H9 (cell line): ENCODE measurements at places on chromosomes 3 and 15.
A peak's percentile ranks its signal among the peaks of the same experiment; 100 is the strongest.

GRCh38 chr3:5201536-5201935, 14.0 kb downstream of the EDEM1 start:
- DNase-seq: no peak

DNA sequence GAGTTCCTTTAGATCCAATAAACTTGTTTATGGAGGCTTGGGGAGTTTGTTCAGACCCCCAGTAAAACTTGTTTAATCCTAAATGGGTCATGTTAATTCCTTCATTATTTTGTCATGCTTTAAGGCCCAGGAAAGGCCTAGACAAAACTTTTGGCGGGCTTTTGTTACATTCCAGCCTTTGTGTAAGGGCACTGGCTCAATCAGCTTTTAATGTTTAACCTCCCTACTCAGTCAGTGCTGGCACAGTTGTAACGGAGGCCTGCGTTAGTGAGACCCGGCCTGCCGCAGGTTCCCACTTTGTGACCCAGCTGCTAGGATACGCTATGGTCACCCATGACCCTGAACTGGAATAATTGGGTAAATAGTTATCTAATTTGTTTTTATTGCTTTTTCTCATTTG, 59.2 kb downstream of the OXSM start:
- no peak for DNase-seq

DNA sequence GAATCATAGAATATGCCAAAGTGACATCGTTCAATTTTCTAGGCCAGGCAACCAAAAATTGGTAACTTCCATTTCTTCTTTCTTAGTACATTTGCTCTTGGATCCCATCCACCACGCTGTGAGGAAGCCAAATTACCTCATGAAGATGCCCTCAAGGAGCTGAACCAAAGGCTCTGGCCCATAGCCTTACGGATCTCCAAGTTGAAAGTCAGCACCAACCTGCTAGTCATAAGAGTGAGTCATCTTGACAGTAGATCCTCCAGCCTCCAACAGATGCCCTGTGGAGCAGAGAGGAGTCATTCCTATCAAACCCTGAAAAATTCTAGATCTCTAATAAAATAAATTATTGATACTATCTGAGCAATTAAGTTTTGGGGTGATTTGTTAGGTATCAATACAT, 322.5 kb upstream of the COL8A1 start:
- no peak for DNase-seq

GRCh38 chr15:31470756-31471155, 144.1 kb downstream of the KLF13 start:
- peak; percentile 8 for DNase-seq

DNA sequence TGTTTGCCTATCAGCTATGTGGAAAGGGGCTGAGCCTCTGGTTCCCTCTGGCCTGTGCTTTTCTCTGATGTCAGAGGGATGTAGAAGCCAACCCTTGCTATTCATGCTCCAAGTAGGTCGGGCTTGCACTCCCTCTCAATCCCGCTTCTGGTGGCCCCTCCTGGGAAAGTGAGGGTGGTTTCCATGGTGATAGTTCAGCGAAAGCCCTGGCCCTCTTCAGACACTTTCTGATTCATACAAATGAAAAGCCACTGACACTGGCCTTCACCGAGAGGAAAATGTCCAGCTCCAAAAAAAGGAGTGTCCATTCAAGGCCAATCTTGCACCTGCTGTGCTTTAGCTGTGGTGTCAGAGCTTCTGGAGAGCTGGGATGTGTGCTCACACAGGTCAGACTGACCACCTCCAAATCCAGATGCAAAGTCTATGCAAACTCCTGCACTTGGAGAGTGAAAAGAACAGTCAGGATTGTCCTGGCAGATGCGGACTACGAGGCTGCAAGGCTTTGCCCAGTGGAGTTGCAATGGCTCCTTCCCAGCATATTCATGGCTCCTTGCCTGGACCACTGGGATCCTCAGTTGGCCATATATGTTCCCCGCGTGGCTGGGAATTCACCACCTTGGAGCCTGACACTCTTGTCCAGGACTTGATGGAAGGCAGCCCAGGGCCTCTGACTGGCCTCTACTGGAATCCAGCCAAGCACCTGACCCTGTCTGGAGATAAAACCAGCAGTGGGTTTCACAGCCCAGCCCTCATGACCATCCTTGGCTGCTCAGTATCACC, 96.6 kb downstream of the CEMIP start:
- no peak for DNase-seq

GRCh38 chr15:51561271-51561670, 61.3 kb downstream of the DMXL2 start:
- peak; percentile 61 for DNase-seq

DNA sequence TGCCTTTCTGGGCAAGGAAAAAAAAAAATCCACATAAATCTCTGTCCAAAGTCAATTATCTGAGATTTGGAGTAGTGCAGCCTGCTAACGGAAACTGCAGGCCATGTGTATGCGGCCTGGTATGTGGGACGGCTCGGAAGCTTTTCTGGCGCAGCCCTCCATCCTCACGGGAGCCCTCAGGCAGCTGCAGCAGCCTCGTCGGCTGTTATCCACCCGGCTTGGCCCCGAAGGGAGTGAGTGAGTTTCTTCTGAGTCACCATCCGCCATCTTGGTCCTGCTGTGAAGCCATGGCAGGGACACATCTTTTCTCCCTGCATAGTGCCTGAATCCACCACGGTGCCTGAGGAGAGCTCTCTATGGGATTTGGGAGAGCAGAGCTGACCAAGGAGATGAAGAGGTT, 62.8 kb downstream of the POLR2M start:
- DNase-seq: no peak

- DNase-seq: no peak
Measured at GRCh38 chr3:138180375-138181029, 5.8 kb upstream of the DBR1 start.

DNA sequence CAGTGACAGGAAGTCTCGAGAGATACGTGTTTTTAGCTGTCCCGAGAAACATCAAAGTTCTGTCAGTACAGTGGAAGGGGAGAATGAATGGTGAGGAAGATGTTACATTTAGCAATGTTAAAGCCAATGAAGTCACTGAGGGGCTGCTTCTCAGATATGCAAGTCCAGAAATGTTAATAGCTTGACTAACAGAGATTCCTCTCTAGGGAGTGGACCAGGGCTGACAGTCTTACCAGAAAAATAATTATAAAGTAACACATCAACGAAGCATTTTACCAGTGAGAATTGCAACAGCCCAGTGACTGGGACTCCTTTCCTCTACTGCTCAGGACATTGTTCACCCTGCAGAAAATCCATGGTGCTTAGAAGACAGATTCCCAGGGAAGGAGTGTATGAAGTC, 23.9 kb downstream of the GALNT15 start:
- DNase-seq: no peak

DNA sequence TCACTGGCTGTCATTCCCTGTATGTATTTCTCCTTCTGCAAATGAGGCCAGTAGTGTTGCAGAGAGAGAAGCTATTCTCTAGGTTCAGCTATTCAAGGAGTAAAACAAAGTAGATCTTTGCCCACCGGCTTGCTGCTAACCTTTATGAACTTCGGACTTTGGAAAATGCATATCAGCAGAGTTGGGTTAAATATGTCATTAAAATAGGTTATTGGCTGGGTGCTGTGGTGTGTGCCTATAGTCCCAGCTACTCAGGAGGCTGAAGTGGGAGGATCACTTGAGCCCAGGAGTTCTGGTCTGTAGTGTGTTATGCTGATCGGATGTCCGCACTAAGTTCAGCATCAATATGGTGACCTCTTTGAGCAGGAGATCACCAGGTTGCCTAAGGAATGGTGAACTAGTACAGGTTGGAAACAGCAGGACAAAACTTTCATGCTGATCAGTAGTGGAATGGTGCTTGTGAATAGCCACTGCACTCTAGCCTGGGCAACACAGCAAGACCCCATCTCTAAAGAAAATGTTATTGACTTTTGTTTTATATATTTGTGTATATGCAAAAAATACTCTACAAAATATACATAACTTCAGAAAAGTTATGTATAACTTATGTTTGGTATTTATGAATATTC, 53.4 kb downstream of the SACM1L start:
- no peak for DNase-seq

DNA sequence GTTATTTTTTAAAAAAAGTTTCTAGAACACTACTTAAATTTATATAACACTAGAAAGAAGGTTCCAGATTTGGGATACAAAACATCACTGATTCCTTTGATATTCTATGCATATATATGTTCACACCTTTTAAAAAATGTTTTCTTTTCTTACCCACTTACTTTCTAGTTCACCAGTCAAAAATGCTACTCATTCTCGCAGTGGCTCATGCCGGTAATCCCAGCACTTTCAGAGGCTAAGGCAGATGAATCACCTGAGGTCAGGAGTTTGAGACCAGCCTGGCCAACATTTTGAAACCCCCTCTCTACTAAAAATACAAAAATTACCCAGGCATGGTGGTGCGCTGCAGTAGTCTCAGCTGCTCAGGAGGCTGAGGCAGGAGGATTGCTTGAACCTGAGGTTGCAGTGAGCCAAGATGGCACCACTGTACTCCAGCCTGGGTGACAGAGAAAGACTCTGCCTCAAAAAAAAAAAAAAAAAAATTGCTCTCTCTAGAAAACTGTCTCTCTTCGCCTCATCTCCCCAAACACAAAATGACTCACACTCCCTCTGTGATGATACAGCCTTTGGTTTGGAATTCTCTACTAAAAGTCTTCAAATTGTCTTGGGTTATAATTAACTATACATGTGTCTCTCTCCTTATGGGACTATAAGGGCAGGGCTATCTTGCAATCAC, 52.6 kb upstream of the TGFBR2 start:
- DNase-seq: no peak

- peak; percentile 82 for DNase-seq
Measured at GRCh38 chr3:44477312-44478030, at the start of gene ZNF445. Gene ZNF445 (minus strand): TSS chr3:44477670. CDS start chr3:44455549, 22,121 bp downstream.

- DNase-seq: no peak
Measured at GRCh38 chr3:124939661-124940060, 5.1 kb upstream of the MUC13 start.

DNA sequence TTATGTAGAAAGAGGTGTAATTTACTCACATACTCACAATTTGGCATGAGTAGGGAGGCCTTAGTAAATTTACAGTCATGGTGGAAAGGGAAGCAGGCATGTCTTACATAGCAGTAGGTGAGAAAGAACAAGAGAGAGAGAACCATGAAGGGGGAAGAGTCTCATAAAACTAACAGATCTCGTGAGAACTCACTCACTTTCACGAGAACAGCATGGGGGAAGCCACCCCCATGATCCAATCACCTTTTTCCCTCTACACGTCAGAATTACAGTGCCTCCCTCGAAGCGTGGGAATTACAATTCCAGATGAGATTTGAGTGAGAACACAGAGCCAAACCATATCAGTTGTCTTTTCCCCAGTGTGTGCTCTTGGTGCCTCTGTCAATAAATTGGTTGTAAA, 855.3 kb downstream of the TBL1XR1 start:
- no peak for DNase-seq

DNA sequence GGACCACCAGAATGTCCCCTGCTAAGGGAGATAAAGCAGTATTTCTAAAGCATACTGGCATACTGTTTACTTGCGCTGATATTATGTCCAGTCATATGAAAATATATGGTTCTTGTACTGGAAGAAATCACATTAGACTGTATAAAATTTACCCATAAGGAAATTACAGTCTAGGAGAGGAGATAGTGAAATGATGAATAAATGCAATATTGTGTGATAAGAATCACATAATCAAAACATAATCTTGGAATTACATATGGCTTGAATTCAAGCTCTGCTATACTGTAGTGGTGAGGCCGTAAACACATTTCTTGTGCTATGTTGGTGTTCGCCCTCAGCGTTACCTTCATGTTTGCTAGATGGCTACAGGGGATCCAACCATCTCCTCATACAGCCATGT, 20.7 kb upstream of the TGFBR2 start:
- DNase-seq: no peak

- no peak for DNase-seq
Measured at GRCh38 chr3:42486814-42487565, 15.5 kb upstream of the VIPR1 start.

DNA sequence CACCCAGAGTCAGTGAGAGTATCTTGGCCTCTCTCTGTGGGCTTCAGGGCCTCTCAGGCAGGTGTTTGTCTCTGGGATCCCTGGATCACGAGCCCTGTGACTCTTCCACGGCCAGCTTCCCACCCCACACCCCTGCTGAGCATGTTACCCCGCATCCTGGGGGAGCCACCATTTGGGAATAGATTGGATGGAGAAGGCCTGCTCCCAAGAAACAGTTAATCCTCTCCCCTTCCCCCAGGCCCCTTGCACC, 15.5 kb upstream of the SRP14 start:
- no peak for DNase-seq

DNA sequence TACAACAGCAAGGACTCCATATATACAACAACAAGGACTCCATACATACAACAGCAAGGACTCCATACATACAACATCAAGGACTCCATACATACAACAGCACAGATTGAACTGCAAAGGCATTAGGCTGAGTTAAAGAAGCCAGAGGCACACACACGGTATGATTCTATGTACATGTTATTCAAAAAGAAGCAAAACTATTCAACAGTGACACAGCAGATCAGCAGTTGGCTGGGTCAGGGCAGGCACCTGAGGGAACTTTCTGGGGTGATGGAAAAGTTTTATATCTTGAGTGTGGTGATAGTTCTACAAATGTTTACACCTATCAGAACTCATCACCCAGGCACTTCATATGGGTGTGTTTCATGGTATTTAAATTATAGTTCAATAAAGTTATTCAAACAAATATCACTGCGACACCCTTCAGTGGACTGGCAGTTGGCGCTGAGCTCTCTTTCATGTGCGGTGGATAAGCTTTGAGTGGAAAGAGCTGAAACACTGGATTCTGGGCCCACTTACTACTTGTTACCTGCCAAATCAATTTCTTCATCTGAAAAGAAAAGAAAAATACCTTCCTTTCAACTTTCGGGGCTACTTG, 28.0 kb downstream of the RFTN1 start:
- DNase-seq: no peak

- DNase-seq: peak; percentile 88
Measured at GRCh38 chr15:42581272-42581730, 5.9 kb downstream of the STARD9 start.

GRCh38 chr15:39472621-39473297, 108.1 kb upstream of the THBS1 start:
- no peak for DNase-seq

- DNase-seq: no peak
Measured at GRCh38 chr15:85120351-85121113, 138.9 kb downstream of the PDE8A start.

DNA sequence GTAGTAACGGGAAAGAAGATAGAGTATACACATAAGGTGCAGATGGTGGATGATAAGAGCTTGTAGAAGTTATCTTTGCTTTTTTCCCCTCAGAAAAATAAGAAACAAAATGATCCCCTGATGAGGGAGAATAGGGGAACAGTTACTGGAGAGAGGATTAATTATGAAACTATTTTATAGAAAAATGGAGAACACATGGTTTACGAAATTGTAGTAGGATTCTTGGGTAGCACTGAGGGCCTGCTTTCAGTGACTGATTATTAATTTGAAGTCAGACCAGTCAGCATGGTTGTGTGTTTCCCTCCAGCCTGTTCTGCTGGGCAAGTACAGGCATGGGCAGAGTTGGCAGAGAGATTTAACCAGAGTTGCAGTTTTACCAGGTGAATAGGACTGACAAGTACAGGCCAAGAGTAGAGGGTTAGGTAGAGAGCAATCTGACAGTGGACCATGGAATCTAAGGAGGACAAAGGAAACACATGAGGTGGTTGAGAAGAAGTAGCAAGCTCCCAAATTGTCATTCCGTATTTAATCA, 5.9 kb downstream of the SLC49A4 start:
- DNase-seq: no peak

- no peak for DNase-seq
Measured at GRCh38 chr3:187019542-187020072, 89.3 kb downstream of the ST6GAL1 start.
